ENCODE measurements at places on chromosomes 6 and 20.

DNA sequence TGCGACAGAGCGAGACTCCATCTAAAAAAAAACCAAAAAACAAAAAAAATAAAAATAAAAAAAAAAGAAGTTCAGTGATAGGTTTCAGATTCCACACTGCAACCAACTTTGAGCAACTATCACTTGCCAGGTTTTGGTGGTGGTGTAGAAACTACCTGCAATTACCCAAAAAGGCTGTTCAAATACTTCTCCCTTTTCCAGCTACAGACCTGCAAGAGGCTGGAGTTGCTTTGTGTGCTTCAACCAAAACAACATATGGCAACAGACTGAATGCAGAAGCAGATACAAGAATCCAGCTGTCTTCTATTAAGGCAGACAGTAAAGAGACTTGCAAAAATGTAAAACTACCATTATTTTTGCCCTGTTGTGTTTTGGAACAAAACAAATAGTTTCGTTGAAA lies 9.3 kb upstream of the BCAS1 start:
- no peak for DNase-seq

GRCh38 chr6:26124781-26125685 lies 37.8 kb downstream of the HFE start:
- peak; percentile 20 for DNase-seq

GRCh38 chr20:48556956-48557355 lies 270.8 kb downstream of the PREX1 start:
- DNase-seq, result no peak

GRCh38 chr6:127606131-127606562 lies 29.2 kb downstream of the C6orf58 start:
- DNase-seq, result peak; percentile 42

- DNase-seq, result no peak
Observed at GRCh38 chr20:31595654-31596411, 9.3 kb upstream of the ID1 start.

DNA sequence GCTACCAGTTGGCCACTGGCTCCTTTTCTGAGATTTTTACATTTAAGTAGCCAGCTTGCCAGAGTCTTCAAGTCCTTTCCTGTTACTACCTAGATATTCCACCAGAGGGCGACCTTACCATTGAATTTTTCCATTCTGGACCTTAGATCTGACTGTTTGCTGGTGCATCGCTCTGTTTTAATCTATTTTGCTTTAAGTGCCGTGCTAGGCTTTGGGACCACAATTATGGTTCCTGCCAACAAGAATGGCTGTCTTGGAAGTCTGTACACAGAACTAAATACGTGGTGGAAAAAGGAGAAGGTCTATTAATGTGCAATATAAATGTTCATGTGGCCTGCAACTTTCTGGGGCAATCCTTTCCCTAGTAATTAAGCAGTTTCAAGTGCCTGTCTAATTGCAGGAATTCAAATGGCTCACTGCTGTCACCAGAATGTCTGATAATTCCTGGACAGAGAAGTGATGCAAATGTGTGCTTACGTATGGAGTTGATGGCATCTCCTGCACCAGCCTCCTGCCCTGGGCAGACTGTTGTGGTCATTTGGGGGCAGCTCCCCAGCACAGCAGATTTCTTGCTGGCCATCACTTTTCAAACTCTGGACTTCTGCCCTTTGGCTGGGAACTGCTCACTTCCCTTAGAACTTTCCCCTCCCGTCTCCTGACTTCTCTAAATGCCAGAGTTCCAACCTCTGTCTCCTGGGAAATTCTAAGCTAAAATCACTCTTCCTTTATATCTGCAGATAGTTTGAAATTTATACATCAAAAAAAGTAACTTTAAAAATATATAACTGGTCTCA lies 5.6 kb upstream of the HLA-DOA start:
- DNase-seq, result peak; percentile 90

GRCh38 chr6:95819939-95820338 lies 195.8 kb upstream of the FUT9 start:
- DNase-seq, result no peak

DNA sequence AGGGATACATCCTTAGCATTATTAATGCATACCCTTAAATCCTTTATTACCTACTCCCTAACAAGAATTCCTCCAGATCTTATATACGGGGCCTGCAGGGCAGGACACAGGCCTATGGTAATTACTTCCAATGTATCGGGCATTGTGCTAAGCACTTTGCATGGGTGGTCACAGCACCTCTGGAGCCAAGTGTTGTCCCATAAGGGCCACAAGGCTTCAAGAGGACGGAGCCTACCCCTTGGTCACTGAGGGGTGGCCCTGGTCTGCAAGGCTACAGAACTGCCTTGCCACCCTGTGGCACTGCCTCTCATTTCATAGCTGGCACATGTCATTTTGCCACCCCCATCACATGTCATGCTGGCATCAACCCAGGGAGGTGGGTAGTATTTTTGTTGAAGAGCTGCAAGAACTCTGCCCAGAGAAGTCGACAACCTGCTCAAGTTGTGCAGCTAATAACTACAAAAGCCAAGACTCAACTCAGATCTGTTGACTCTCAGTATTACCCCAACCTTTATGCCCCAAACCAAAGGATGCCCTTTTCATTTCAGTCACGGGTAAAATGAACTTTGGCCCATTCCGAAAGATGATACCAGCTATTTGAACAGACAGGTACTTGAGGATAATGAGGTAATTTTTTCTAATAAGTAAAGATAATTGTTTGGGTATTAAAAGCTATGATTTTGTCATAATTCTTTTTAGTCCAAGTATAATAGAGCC lies 144.1 kb upstream of the AKAP12 start:
- peak; percentile 88 for DNase-seq

GRCh38 chr20:14821251-14821650 lies 483.8 kb upstream of the FLRT3 start:
- DNase-seq, result no peak

GRCh38 chr20:24773751-24774201 lies 175.3 kb upstream of the CST7 start:
- DNase-seq, result no peak

DNA sequence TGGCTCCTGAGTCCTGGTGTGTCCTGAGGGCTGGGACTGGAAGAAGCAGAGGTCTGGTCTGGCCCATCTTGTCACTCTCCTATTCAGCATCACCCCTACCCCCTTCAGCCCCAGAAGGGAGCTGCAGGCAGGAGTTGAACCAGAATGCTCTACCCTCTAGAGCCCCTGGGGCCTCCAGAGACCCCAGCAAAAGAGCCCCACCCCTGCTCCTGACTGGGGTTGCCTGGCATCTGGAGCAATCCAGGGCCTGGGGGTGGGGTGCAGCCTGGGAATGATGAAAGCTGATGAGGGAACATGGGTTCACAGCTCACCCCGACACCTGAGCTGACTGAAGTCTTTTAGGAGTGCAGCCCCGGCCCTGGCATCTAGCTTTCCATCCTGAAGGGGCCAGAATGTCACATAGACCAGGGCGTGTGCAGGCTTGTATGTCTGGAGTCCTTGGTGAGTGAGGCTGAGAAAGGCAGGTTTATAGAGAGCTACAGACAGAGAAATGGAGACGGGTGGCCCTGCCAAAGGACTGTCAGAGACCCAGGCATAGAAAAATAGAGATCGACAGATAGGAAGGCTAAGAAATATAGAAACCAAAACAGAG lies 12.2 kb downstream of the FGD2 start:
- peak; percentile 47 for DNase-seq

- no peak for DNase-seq
Observed at GRCh38 chr6:161480421-161481155, 206.7 kb upstream of the AGPAT4 start.

DNA sequence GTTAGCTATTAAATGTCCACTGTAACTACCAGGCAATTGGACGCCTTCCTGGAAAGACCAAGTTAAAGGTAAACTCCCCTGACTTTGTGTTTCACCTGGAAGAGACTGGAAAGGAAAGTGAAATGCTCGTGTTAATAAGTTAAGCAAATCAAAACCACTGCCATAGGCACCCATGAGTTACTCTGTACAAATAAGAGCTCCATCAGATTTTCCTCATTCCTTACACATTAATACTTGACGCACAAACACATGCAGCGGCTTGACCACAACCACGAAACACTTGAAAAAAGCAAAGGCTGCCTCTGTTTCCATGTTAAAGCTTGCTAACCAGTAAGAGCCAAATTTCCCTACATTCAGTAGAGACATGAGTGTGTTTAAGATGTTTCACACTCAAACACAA lies 19.8 kb downstream of the GCM1 start:
- no peak for DNase-seq

DNA sequence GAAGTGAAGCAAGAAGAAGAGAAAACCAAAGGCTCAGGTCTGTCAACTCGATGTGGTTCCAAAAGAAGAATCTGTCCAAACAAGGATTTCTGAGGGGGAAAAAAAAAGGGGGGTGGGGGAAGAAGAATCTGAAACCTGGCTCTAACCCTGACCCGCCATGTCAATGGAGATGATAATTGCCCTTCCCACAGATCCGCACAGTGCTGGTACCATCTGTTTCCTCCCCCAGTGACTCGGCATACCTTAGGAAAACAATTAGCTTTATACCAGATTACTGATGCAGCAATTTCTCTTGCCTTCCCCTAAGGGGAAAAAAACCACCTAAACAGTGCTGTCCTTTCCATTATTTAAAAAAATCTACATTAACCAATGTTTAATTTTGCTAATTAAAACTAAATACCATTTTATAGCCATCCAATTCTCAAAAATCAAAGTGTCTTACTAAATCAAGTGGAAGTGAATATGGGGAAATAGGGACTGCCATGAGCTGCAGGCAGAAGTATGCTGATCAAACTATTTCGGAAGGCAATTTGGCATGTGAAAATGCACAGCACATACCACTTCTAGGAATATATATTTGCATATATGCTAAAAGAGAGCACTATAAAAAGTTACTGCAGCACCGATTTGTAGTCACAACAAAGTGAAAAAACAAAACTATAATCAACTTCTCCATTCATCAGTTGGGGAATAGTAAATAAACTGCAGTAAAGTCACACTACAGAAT lies 46.8 kb downstream of the MAP7 start:
- DNase-seq, result no peak

GRCh38 chr6:70369332-70369950 lies 43.9 kb upstream of the FAM135A start:
- peak; percentile 76 for DNase-seq

DNA sequence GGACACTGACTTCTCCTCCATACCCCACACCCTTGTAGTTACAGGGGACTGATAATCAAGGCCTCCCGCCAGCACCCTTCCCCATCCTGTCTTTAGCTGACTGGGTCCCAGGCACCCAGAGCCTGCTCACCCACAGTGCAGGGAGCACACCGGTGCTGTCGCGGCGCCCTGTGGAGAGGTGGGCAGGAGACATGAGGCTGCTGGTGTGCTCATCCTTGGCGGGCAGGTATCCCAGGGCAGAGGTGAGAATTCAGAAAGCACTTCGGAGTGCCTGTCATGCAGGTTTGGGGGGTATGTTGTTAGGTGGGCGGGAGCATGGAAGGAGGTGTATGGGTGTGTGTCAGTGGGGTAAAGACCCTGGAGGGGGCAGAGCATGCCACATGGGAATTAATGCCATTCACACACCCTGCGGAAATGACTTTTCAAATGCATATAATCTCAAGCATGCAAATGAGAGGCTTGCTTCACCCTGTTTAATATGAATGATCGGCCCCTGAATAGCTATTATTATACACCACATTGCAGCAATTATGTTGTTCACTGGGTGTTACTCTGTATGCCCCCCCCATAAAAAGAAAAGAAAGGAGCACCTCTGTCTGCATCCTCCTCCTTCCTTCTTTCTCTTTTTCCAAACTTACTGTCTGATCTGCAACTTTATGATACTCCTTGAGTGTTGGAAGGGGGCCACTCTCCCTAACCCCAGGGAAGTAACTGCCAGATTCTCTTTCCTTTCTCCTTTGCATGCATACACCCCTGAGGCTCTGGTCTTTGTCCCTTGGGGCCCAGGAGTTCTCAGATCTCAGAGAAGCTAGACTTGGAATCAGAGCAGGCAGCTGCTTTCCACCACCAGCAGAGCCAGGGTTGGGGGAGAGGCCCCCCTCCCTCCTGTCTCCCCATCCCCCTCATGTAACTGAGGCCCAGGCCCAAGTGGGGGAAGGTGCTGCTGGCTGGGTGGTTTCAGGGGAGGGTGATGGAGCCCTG lies 16.0 kb downstream of the FOXP4 start:
- DNase-seq, result no peak

- DNase-seq, result no peak
Observed at GRCh38 chr6:164533045-164533362, 776.4 kb downstream of the C6orf118 start.

GRCh38 chr6:2809015-2809414 lies 32.6 kb downstream of the SERPINB1 start:
- peak; percentile 3 for DNase-seq

DNA sequence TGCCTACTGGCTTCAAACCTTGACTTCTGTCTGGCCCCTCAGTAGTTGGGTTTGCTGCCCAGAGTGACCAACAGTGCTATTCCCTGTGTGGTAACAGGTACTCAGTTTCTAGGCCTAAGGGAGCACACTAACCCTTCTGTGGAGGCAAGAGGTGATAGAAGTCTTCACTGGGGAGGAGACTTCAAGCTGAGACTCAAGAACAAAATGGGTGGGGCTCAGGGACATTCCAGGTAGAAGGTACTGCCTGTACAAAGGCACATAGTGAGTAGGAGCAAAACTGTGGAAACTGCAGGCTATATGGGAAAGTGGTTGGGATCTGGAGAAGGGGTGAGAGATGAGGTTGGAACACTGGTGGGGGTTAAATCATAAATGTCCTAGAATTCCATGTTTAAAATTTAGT lies 2.3 kb upstream of the SCAND1 start:
- no peak for DNase-seq

- no peak for DNase-seq
Observed at GRCh38 chr20:18778690-18779392, 34.7 kb upstream of the SCP2D1 start.

DNA sequence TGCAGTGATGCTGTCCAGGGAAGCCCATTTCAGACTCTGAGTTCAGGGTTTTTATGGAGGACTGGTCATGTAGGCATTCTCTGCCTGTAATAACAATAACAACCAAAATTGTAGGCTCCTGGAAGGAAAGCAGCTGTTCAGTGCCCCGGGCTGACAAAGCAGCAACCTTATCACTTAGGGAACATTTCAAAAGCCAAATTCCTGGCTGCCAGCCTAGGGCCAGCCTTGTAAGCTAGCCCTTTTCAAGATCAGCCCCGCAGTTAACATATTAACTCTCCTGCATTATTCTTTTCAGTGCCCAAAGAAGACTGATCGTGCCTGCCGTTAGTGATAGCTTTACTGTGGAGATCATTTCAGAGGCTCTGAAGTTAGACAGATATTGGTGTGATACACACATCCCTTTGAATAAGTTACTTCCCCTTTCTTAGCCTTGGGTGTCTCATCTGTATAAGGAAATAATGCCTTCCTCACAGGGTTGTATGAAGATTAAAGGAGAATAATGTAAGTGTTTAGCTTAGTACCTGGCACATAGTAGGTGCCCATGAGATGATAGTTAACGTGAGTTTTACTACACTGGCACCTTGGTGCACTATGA lies 44.1 kb downstream of the CTNNBL1 start:
- DNase-seq, result no peak

DNA sequence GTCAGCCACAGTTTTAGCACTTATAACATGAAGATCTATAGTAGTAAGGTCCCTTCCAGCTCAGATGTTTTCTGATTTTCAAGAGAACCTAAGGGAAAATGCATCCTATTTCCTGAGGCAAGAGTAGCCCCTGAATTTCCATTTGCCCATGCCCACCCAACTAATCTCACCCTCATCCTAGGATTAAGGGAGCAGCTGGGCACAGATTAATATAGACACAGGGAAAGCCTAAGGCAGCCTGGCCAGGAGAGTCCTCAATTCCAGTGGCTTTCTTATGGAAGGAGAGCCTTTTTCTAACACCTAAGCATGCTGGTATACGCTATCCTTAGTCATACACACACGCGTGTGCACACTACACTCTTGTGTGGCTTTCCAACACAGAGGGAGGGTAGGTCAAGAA lies 1.5 kb downstream of the APOBEC2 start:
- no peak for DNase-seq

Data from NCI-H1417 (cell line).